ENCODE measurements at places on chromosomes 5 and 9.

GRCh38 chr5:64502196-64502595, 3.6 kb upstream of the RGS7BP start:
- no peak for DNase-seq

DNA sequence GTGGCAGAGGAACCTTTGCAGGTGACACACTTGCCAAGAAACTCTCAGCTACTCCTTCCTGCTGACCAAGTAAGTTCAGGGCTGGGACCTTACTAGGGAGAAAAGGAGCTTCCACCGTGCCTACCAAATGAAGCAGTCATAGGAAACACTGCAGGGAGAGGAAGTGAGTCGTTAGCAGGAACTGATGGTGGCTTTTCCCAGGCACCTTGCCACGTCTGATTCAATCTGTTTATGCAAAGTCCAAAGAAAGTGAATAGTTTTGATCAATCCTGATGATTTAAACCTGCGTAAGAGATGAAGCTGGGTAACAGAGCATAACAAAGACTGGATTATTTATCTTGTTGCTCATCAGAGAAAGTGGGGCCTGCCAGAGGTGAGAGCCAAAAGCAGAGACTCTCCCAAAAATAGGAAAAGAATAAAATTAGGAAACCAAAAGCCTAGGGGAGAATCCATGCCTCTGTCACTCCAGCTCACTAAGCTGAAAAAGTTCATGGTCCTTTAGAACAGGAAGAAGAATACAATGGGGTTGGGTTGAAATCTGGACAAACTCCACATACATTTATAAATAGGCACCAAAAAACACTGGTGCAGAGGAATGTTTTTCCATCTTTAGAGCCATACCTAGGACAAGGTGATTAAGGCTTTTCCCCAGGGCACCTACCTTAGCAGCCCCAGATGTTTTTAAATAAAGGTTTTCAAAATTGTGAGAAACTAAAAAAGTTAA, 9.3 kb upstream of the PFDN1 start:
- peak; percentile 91 for DNase-seq

DNA sequence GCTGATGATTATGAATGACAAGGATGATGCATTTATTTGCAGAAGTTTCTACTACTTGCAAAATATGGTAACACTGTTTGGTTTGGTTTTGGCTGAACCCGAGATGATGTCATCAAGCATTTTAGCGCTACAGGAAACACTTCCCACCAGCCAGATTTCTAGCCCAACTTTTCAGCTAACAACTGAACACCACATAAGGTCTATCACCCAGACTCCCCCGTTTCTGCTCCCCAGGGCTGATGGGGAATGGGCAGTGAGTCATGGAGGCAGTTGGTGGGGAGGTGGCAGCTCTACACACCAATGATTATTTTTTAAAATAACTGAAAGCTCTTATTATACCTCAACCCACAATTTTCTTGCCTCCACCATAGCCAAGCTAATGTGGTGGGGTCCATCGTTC, 302.9 kb downstream of the CEMIP2 start:
- DNase-seq, result no peak

GRCh38 chr5:177997319-177997670, 1.3 kb upstream of the PROP1 start:
- no peak for DNase-seq

GRCh38 chr9:61665330-61665751, 475.5 kb downstream of the SPATA31A7 start:
- DNase-seq, result no peak

DNA sequence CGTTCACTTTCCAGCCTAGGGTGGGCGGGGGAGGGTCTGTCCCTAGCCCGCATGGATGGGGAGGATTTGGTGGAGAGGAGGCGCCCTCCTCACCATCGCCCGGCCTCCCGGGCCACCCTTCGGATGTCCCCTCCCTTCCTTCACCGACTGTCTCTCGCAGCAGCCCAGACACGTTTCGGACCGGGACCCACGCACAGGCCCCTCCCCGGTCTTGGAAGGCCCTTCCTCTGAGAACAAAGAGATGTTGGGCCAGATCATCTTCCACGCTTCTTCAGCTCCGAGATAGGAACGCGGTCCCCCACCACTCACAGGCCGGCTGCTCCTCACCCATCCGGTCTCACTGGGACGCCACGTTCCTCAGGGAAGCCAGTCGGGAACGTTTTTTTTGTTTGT, 640 bp upstream of the DPM2 start:
- no peak for DNase-seq

GRCh38 chr9:121284733-121285451, 16.9 kb downstream of the GSN start:
- DNase-seq, result no peak

DNA sequence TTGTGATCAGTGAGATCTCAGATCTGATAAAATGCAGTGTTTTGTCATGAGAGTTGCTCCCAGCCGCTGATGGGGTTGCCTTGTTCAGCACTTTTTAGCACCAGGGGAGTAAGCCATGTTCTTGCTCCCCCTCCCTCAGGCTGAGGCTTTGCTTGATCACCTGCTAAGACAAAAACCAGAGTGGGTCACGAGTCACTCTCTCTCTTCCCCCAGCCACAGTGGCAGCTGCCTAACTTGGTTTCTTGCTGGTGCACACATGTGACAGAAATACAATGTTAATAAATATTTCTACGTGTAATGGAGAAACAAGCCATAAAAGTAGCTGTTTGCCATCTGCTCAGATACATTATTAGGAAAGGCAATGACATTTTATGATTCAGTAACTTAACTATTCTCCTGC, 212.4 kb upstream of the DMRT1 start:
- no peak for DNase-seq

Measured in fibroblast of upper back skin (primary cell).